H7 (cell line): ENCODE measurements at places on chromosomes 3 and 15. TPM values are rescaled to one million over a fixed set of nuclear protein-coding genes. Genes with fewer than 3 reads are reported as not detected.

DNA sequence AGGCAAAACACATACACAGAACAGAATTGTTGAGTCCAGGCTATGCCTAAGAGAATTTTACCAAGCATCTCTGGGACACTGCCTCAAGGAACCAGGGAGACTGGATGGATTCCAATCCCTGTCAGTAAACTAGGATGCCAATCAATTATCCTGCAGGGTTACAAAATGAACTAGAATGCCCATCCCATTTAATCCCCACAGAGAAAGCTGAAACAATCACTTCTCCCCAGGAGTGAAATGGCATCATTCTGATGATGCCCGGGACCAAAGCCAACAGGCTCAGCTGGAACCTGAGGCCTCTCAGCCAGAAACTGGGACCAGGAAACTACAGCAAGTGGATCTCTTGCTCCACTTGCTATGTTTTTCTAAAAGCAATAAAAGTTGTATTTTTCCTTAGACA is 130.0 kb upstream of the TJP1 start:
- no peak for DNase-seq

DNA sequence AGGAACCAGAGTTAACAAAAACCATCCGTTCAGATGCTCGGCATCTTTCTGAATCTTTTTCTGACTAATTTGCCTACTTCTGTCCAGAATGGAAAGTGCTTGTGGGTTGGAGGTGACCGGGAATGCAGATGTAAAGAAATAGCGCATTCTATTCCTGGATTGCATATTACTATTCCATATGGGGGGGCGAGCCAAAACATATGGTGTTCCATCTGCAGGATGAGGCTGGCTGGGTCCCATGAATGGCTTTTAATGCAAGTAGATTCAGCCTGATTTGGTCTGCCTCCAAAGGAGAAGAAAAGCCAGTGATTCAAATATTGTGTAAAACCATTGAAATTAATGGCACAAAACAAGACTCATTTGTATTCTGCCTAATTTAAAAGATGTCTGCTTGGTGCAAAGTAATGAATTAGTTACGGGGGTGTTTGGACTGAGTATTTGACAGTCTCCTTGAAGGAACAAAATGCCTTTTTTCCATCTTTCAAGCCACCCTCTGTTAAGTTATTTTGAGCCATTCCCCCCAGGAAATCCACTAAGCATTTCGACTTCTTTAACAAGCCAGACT is 99.0 kb downstream of the ST8SIA2 start:
- DNase-seq, result no peak

BCL2A1 gene
- total RNA-seq, result not detected in 2 replicates

- no peak for DNase-seq
Observed at GRCh38 chr3:187807086-187807862, 62.0 kb upstream of the BCL6 start.

CCR8 gene
- total RNA-seq, result 0.15 TPM in 1 of 2 replicates, not detected in the other

DNA sequence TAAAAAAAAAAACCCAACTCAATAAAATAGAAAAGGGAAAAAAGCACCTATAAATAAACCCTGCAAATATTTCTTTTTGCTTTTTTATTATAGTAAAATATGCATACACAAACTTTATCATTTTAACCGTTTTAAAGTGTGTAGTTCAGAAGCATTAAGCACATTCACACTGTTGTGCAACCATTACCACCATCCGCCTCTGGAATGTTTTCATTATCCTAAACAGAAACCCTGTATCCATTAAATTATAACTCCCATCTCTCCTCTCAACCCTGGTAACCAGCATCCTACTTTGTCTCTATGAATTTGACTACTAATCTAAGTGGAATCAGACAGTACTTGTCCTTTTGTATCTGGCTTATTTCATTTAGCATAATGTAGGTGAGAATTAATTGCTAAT is 15.0 kb downstream of the CDCP1 start:
- no peak for DNase-seq

EDC3 gene
- total RNA-seq, result 9.4 and 9.7 TPM in 2 replicates

DNA sequence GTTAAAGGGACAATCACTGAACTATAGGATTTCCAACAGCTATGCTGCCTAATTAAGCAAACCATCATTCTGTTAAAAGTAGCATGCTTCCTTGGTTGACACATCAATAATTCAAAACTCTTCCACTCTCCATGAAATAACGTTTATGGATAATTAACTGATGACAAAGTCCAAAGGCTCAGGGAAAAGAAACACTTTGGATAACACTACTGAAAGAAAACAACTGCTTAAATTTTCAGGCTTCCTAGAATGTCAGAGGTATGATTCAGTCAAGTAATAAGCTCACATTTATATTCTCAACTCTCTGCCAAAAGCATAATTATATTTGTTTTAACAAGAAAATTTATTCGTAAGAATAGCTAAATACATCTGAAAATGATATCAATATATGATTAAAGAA is 49.6 kb downstream of the WDR72 start:
- no peak for DNase-seq

GRCh38 chr15:80474224-80475215 is 70.3 kb downstream of the ARNT2 start:
- DNase-seq, result no peak

- DNase-seq, result no peak
Observed at GRCh38 chr3:53328746-53329145, 18.6 kb downstream of the DCP1A start.

GALNT15 gene
- 0.67 TPM in 1 of 2 replicates, not detected in the other for total RNA-seq

DNA sequence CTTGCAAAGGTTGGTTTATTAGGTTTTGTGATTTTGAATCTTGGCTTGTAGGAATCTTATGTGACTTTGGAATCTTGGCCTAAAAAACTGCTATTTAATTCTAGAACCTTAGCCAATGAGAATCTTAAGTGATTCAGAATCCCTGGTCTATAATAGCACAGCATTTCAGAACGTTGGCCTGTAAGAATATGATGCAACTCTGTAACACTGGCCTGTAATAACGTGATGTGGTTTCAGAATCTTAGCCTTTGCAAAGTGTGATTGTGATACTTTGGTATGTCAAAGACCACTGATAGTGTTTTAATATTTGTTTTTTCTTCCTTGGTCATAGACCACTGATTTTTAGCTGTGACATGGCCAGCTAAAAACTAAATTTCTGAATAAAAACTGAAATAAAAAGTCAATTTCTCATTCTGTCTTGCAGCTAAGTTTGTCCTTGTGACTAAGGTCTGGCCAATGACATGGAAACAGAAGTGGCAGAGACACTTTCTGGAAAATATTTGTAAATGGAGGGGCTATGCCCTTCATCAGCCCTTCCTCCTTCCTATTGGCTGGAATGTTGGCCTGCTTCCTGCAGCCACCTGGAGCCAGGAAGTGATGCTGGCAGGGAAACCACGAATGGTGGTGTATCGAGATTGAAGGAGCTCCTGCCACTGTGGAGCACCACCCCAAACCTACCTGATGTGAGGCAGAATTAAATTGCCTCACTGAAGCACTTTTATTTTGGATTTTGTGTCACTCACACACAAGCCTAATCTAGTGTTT is 42.3 kb upstream of the CORO2B start:
- DNase-seq, result no peak

DNA sequence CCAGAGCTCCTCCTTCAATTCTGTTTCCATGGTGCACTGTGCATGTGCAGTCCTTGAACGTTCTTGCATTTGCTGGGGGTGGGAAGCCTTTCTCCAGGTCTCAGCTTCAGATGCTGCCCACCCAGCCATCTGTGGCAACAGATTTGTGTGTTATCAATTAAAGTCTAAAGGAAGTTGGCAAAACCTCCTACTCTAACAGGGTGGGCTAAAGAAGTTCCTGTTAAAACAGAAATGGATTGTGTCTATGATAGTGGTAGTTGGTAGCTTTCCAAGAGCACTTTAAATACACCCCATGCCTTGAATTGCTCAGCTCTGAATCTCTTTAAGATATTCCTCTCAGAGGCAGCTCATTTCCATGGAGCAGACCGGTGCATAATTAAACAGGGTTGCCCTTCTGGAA is 488.0 kb upstream of the SUCLG2 start:
- DNase-seq, result no peak

- DNase-seq, result peak; percentile 49
Observed at GRCh38 chr3:186002884-186003472, 65.2 kb upstream of the TRA2B start.

LRCH3 gene
- total RNA-seq, result 21.4 and 21.5 TPM in 2 replicates

DNA sequence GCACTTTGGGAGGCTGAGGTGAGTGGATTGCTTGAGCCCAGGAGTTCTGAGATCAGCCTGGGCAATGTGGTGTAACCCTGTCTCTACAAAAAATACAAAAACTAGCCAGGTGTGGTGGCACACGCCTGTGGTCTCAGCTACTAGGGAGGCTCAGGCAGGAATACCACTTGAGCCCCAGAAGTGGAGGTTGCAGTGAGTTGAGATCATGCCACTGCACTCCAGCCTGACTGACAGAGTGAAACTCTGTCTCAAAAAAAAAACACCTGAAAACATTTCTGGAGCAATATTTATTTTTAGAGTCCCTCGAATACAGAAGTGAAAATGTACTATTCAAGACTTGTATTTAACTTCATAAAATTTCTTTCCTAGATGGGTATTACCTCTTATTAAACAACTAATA is 4.6 kb downstream of the SPCS1 start:
- no peak for DNase-seq

DNA sequence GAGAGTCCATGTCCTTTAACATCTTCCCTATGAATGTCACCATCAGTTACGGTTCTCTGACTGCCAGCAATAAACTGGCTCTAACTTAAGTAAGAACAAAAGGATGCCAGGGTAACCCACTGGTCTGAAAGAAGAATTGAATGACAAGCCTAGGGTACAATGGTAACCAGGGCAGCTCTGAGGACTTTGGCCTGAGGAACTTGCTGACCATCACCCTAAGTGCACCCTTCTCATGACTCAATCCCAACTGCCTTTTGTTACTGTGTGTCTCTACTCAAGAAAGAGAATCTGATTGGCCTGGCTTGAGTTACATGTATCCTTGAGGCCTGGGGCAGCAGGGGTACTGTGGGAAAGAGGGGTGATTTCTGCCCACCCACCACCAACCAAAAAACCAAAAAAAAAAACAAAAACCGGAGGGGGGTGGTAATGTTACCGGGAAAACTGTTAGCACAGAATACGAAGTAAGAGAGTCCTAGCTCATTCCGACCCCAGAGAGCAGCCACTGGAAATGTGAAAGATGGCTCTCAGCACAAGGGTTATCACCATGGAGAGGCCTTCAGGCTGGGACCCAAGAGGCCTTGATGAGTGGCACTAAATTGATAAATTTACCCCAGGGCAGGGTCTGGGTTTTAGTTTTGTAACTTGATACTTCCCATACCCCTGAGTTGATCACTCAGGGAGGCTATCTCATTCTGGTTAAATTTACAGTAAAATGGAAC is 9.3 kb upstream of the SLC28A1 start:
- no peak for DNase-seq

GRCh38 chr3:133945381-133946095 is 49.9 kb upstream of the RAB6B start:
- DNase-seq, result no peak

- no peak for DNase-seq
Observed at GRCh38 chr15:89107984-89108383, 19.7 kb downstream of the ABHD2 start.

PIGZ gene
- 0.55 and 1.2 TPM in 2 replicates for total RNA-seq

DNA sequence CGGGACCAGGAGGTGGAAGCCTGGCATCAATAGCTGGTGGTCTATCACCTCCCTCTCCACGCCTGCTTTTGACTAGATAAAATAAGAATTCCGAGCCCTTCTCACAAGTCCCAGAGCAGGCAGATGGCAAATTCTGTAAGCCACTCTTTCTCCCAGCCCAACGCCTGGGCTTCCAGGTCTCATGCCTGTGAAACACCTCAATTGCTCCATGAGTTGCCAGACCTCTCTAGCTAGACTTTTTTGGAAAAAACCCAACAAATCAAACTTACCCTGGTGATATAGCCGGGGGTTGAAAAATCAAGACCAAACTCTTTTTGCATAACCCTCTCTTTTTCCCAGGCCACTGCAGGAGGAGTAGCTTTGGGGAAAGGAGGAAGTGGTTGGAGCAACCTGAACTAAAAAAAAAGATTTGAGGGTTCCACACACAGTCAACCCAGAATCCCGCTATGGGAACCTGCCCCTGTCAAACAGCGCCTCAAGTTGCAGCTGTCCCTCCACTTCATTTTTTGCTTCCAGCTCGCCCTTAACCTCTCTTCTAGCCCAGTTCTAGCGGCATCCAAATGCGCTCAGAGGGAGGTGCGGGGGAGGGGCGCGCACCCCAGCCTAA is 7.0 kb downstream of the BHLHE40 start:
- DNase-seq, result no peak

CLDN1 gene
- 0.62 and 0.67 TPM in 2 replicates for total RNA-seq

TRPM1 gene
- 0.48 and 0.89 TPM in 2 replicates for total RNA-seq

DNA sequence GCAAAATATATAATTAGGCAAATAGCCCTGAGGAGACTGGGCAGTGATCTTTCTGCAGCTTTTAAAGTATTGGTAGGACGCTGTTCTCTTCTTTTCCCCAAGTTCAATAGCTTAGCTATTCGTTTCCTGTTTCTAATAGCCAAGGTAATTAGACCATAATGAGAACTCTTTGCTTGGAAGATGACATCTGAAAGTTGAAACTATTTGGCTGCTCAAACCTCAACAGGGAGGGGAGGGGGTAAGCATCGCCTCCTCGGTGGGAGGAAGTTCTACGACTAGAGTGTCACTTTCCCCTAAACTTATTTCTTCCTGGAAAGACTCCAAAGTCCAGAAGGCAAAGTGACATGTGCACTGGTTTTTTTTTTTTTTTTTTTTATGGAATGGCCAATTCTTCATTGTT is 22.8 kb upstream of the ALDH1A3 start:
- no peak for DNase-seq

DNA sequence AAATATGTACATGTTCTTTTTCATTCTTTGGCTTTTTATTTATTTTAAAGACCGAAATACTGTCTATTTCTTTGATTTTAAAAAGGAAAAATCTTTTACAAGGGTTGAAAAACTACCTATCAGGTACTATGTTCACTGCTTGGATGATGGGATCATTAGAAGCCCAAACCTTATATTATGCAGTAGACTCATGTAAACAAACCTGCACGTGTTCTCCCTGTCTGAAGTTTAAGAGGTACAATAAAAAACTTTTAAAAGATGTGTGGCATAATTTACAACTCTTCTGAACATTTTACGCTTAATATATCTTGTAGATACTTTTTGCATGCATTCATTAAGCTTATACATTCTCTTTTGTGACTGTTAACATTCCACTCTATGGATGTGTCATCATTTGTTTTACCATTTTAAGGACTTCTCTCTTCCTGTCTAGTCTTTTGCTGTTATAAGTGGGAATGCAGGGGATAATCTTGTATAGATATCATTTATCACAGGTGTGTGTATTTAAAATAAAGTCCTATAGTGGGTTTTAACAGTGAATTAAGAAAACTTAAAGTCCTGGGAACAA is 6.2 kb downstream of the MGA start:
- DNase-seq, result no peak

GRCh38 chr3:188389711-188390342 is 235.9 kb downstream of the LPP start:
- no peak for DNase-seq
